ENCODE measurements at places on chromosomes 3 and 15.

DNA sequence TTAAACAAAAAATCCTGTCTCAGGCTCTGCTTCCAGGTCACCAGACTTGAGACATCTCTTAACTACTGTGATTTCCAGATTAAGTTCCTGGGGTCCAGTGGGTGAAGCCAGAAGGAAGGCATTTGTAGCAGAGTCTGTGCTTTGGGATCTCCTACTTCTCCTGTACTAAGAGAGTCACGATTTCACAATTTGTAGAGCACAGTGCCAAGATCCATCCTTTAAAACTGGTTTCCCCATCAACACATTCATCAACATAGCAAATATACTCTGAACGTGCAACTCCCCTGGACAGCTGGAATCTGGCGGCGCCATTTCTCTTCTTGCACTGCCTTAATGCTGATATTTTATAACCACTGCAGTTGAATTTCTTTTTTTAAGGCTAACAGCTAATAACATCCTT, 33.2 kb downstream of the CDCP1 start:
- no peak for DNase-seq

DNA sequence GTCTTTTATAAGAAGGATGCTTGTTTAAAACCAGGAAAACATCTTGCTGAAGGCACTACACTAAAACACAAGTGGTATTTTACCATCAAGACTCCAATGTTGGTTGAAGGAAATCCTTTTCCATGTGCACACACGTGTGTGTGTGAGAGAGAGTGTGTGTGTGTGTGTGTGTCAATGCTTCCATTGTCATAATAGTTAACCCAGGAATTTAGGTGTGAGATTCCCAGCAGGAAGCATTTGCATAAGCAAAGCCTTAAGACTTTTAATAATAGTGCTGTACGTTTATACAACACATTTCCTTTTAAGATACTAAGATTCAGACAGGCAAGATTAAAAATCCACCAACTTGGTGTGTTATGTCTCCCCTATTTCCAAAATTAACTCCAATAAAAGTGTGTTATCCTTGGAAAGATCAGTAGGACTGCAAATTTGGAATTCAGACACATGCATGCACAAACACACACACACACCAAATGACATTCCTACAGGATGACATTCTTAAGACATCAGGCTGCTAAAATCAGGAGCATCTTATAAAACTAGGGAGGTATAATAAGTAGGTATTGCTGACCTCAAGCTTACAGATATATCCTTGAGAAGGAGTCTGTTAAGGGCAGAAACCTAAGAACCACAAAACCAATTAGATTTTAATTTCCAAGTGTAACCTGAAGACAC, 18.3 kb downstream of the LMCD1 start:
- no peak for DNase-seq

DNA sequence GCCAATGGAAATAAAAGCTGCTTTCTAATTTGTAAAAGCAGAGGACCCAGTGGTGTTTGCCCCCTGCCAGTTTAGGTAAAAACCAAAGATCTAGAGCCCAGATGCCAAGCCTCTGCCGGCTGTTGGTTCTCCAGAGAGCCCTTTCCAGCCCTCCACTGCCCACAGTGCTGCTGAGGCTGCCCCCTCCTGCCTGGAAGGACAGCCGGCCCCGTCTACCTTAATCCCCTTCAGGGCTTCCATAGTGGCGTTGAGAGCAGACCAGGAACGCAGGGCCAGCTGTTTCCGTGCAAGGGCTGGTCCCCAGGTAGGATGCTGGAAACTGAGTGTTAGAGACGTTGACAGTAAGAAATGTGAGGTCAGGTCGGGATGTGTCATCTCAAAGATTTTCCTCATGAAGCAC, 6.9 kb downstream of the ST8SIA2 start:
- DNase-seq, result no peak

GRCh38 chr15:66766282-66767230, 64.5 kb downstream of the SMAD6 start:
- DNase-seq, result no peak

GRCh38 chr15:42704492-42704926, 32.4 kb downstream of the CDAN1 start:
- DNase-seq, result peak; percentile 73

DNA sequence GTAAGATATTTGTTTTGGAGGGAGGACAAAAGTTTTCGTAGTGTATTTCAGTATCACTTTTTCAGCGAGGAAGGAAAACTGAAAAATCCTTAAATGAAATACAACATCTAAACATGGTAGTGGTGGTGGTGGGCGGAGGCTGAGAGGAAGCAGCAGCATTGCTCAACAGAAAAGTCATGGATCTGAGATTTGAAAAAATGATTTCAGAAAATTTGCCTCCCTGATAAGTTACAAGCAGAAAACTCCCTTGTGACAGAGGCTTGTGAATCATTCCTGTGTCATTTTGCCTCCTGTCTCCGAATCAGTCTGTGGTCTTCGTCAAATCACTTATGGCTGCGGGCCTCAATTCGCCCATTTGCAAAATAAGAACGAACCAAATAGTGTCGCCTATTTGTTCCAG, 965 bp upstream of the CRBN start:
- DNase-seq, result no peak

DNA sequence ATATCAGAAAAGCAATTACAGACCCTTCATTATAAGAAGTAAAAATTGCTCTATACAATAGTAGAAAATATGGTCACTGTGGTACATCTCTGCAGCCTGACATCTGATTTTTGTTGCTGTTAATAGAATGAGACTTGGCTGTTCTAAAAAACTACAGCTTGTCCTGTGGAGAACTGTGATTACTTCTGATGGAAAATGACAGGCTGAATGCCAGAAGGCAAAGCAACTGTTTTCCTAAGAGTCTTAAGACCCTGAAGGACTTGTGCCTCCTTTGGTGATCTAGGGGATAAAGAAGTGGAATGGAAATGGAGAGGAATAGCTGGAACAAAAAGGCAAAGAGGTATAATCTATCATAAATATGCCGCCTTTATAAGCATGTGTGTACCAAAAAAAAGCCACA, 314.8 kb downstream of the BCHE start:
- no peak for DNase-seq
